ENCODE measurements at places on chromosomes 1 and 21. TPM values are rescaled to one million over a fixed set of nuclear protein-coding genes. Genes with fewer than 3 reads are reported as not detected.

TACSTD2 gene
- 2.4 TPM for total RNA-seq

C2CD2 gene
- total RNA-seq, result 14.9 TPM

GPR52 gene
- 2.4 TPM for total RNA-seq

FCRLB gene
- total RNA-seq, result 0.49 TPM

PADI2 gene
- total RNA-seq, result 0.32 TPM

RGSL1 gene
- not detected for total RNA-seq

IPO9 gene
- 30.7 TPM for total RNA-seq

FCRLA gene
- total RNA-seq, result 0.12 TPM

S100A7 gene
- total RNA-seq, result not detected

LRRC71 gene
- total RNA-seq, result not detected

ALDH4A1 gene
- total RNA-seq, result 19.3 TPM

OSBPL9 gene
- total RNA-seq, result 62.5 TPM

SEMA6C gene
- total RNA-seq, result 5.4 TPM

HSD11B1 gene
- total RNA-seq, result not detected

KCNE2 gene
- 0.16 TPM for total RNA-seq

CHRNB2 gene
- under 0.01 TPM for total RNA-seq

BTBD8 gene
- 5.3 TPM for total RNA-seq

FBLIM1 gene
- total RNA-seq, result 83.2 TPM

GFI1 gene
- under 0.01 TPM for total RNA-seq

ARHGAP29 gene
- 219 TPM for total RNA-seq

RASAL2 gene
- total RNA-seq, result 53.7 TPM

LCE3B gene
- total RNA-seq, result not detected

BEND5 gene
- total RNA-seq, result 0.32 TPM

LGR6 gene
- 0.16 TPM for total RNA-seq

TPTE gene
- not detected for total RNA-seq

MAP1LC3C gene
- total RNA-seq, result 0.61 TPM

CA6 gene
- not detected for total RNA-seq

All from hair follicle dermal papilla cell (primary cell).